ENCODE measurements at places on chromosomes 12 and 14.

DNA sequence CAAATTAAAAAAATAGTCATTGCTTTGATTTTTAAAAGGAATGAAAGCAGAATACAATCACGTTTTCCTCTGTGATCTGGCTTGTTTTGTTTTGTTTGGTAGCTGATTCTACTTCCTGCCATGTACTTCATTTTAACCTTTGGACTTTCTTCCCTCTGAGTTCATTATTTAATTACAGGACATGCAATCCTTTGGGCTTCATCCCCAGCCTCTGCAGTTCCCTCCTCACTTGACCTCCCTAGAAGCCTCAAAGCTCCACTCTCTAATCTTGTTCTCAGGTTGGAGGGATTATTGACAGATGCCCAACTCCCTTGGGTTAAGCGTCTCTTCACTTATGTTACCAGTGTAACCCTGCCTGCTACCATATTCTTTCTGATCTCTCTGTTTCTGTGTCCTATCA, 967.9 kb upstream of the SEL1L start:
- no peak for DNase-seq

DNA sequence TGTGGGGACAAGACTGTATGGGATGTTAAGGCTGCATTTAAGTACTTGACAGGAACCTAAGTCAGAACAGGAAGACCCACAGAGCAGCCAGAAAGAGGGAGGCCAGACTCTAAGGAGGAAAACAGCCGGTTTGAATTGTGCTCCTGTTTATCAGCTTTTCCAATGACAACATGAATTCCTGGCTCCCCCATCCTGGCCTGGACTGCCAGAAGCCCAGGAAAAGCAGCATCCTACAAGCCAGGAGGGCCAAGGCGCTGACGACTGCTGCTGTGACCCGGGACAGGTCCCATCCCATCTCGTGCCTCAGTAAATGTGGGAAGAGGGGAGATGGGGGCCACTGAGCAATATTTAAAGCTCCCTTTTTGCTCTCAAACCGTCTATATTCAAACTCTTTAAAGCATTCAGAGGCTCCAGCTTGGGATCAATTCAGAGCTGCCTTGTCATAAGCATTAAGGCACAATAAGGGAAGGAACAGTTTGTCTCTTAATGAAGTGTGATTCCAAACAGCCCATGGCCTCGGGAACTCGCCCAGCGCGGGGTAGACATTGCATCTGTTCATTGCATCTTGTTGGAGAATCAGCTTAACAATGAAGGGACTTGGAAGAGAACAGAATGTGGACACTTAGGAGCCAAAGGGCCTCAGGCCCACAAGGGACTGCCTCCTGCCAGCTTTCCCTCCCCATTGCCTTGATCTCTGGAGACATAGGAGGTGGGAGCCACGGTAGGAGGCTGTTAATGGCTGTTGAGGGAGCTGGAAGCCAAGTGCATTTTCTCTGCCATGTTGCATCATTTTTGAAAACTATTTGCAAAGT, 49.6 kb downstream of the CMKLR1 start:
- DNase-seq: no peak

DNA sequence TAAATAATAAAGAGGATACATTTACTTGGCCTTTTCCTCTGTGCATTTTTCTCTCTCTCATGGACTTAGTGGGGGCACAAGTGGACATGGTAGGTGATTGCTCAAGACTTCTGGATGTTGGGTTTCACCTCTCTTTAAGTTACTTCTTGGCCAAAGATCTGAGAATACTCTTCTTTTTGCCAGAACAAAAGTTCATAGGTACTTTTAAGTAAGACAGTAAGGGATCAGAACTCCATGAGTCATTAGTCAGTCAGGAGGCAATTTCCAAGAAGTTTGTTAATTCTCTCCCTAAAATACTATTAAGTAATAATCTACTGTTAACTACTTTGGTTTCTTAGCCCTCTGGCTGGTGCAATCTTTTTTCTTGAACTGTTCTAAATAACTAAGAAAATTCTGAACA, 84.2 kb downstream of the GRIP1 start:
- no peak for DNase-seq

DNA sequence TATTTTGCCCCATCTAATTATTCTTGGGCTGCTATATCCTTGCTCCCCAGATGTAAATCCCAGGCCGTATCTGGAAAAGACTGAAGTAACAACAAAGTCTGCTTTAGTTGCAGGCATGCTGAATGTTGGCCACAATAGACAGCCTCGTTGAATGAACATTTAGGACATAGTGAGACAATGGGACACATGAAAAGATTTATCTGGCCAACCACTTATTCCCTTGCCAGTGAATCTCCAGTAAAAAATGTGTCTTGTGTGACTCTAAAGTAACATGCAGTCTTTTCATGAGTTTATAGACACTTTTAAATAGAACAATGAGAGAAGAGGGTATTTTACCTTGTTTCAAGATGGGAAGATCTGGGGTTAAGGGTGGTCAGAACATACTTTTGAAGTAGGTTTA, 60.2 kb upstream of the STXBP6 start:
- no peak for DNase-seq

DNA sequence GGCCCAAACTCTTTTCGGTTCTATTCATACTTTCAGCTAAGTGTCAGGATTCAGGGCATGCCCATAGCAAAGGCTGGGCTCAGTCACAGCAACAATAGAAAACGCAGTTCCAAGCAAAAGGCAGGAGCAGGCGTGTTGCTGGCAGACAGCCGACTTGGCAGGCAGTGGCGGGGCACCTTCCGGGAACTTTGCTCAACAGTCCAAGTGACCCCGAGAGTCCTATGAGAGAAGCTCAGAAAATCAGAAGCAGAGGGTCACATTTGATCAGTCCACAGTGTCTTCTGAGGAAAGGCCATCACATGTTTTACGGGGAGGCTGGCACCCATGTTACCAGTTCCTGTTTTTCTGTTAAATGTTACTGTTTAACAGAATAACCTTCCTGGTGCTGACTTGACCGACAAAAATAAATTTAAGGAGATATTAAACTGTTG, 115.0 kb downstream of the DACT1 start:
- no peak for DNase-seq

GRCh38 chr14:54761835-54762234, 140.8 kb downstream of the GCH1 start:
- DNase-seq: no peak

DNA sequence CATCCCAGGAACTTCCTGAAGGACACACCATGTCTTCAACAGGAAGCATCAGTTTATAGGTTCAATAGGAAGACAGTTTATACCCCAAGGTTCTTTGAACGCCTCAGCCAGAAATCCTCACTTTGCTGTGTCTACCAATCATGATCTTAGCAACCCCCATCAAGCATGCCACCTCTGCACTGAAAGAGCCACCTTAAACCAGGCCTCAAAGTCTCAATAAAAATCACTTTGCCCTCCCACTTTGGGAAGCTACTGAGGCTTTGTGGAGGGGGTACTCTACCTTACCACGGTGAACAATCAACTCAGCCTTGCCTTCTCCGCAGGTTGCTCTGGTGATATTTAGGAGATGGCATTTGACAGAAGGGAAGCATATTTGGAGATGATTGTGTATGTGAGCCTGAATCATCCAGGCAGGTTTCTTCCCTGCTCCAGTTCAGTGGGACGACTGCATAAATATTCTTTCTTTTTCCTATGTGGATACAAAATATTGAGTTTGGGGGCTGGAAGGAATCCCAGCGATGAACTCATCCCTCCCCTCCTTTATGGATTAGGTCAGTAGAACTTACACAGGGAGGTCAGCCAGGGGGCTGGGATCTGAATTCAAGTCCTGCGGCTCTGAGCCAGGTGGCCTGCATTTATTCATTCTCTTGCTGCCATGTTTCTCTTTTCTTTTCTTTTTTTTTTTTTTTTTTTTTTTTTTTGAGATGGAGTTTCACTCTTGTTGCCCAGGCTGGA, 42.8 kb upstream of the VASH1 start:
- no peak for DNase-seq
